ENCODE measurements at places on chromosomes 13 and 19.

- no peak for DNase-seq
Observed at GRCh38 chr13:94552095-94552494, 43.9 kb downstream of the TGDS start.

GRCh38 chr19:52689843-52690368, 44.9 kb downstream of the ZNF611 start:
- peak; percentile 20 for DNase-seq

- DNase-seq = no peak
Observed at GRCh38 chr13:65653613-65654012, 1576.5 kb downstream of the PCDH9 start.

- DNase-seq = peak; percentile 73
Observed at GRCh38 chr19:47190167-47190727, 40.8 kb downstream of the BBC3 start.

DNA sequence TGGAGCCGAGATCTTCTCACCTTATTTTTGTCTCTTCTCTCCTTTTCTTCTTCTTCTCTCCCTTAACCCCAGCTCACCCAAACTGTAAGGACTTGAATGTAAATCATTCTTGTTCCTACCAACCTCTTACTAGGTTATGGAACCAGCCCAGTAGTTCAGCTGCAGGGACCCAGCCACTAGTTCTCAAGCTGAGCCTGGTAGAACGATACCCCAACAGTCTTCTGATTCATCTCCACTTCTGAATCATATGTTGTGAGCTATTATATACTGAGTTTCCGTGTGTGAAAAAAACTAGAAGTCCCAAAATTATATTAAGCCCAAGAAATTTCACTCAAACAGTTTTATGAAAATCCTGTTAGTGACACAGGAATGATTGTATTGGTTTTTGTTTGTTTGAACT, 67.7 kb downstream of the DCT start:
- no peak for DNase-seq

GRCh38 chr13:97339019-97339987, 94.7 kb upstream of the RAP2A start:
- DNase-seq = peak; percentile 76

DNA sequence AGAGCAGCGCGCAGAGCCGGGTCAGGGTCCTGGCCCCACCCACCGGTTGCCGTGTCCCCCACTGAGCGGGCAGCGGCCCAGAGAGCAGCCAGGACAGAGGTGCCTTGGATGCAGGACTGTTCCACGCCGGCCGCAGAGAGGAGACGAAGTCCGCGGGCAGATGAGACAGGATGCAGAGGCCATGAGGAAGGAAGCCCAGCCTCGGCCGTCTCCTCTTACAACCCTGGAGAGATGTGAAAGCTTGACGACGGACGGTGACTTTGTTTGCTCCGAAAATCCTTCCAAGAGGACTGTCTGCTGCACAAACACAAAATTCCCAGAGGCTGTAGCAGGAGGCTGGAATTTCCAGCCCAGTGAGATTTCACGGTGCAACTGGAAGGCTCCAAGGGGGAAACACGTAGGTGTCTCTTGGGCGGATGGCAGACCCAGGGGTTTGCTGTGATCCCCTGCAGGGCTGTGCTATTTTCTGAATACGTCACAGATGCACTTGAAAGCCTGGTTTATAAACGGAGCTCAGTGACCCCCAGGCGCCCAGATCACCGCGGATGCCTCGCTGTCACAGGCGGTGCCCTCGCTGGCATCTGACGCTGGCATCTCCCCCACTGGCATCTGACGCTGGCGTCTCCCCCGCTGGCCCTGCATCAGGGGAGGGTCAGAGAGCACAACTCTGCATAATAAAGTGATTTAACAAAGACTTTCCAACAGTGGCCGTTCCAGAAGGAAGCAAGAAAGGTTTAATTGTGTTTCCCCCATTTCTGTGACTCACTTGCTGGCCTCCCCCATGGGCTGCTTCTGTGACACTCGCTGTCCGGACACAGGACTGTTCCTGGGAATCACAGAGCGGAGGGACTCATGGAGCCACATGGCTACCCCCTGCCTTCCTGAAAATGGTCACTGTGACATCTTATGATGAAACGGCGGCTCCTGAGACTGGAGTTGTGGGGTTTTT, 62.0 kb upstream of the C13orf46 start:
- peak; percentile 92 for DNase-seq

DNA sequence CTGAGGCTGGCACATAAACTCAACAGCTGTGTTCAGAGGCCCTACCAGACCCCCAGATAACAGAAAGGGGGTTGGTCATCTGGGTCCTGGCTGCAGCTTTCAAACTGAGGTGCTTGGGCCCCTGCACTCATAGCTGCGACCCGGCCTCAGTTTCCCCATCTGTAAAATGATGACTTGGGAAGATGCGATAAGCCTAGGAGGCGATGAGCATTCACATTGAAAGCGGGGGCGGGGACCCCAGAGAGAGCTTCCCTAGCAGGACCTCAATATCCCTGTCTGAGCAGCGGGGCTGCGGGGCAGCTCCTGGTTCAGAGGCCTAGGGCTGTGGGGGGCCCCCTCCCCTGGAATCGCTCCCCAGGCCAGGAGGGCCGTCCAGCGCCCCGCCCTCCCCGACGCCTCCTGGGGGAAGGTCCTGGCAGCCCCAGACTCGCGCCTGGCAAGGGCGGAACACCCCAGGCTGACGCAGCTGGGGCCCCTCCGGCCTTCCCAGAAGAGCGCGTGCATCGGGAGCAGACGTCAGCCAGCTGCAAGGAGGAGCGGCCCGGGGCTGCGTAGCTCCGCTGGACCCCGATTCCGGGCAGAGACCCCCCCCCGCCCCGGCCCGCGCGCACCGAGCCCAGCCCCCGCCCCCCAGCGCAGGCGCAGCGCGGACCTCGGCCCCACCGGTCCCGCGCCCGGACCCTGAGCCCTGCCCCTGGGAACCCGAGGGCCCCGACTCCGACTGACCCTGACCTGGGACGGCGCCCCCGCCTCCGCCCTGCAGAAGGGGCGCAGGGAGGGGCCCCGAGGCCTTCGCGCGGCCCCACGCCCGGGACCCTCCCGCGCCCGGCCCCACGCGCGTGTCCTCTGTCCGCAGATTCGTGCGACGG, 3.5 kb downstream of the FSTL3 start:
- DNase-seq = peak; percentile 43
